ENCODE measurements at places on chromosomes 1 and 21.

GRCh38 chr1:115252585-115252984 lies 85.5 kb downstream of the NGF start:
- DNase-seq = no peak

DNA sequence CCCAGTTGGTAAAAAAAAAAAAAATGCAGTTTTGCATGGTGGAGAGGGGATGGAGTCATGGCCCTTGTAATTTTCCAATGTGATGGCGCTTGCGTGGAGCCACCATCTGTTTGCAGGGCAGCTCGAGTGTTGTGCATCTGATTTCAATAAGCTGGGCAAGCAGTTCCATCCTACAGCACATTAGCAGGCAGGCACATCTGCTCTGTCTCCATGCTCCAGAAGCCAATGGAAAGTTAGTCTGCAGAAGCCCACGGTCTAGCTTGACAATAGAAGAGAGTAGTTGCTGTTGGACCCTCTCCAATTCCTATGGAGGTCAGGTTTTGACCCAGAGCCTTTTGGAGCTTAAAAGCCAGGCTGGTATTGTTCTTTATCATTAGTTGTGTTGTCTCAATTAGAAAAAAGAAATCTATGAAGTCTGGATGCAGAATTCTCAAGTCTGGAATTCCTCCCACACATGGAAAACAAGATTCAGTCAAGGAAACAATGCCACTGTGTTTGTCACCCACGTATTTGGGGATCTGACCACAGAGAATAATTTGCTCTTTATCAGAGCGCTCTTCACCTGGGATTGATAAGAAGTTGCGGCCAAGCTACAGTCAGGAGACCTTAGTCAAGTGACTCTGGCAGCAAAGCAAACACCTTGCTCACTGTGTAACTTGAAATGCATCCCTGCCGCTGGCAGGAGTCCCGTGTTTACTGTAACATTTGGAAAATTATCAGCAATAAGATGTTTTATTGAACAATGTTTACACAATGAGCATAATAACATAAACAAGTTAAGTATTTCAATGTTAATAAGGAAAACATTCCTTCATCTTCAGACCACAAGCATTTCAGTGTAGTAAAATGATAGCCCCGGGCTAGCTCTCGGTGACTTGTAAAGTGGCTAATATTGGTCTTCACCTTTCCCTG lies 20.7 kb downstream of the NGF start:
- no peak for DNase-seq

GRCh38 chr1:204080163-204080903 lies 7.4 kb downstream of the SOX13 start:
- no peak for DNase-seq

- DNase-seq = no peak
Observed at GRCh38 chr1:241533326-241534115, 1.3 kb downstream of the KMO start.

- DNase-seq = no peak
Observed at GRCh38 chr21:37582590-37582989, 216.0 kb downstream of the DYRK1A start.

GRCh38 chr1:177984136-177984525 lies 14.3 kb upstream of the SEC16B start:
- peak; percentile 3 for DNase-seq

GRCh38 chr1:211577277-211577818 lies 1.6 kb downstream of the SLC30A1 start:
- DNase-seq = no peak

GRCh38 chr21:26025536-26026512 lies 144.7 kb downstream of the APP start:
- no peak for DNase-seq

- DNase-seq = no peak
Observed at GRCh38 chr1:214514819-214515383, 36.5 kb downstream of the PTPN14 start.

DNA sequence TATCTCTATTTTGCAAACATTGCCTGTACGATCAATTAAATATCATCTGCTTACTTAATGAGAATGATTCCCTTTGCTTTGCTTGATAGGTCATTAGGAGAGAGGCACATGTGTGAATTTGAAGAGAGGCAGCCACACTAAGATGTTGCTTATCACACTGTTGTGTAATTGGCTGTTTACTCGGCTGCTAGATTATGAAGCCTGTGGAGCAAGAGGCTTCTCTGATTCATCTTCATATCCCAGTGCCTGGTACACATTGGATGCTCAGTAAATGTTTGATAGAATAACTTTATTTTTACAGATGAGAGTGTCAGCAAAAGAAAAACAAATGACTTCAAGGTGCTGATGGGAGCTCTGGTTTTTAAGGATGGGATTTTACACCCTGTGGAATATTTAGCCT lies 156.2 kb upstream of the C8B start:
- no peak for DNase-seq

GRCh38 chr1:243264717-243265116 lies 8.9 kb downstream of the SDCCAG8 start:
- no peak for DNase-seq

DNA sequence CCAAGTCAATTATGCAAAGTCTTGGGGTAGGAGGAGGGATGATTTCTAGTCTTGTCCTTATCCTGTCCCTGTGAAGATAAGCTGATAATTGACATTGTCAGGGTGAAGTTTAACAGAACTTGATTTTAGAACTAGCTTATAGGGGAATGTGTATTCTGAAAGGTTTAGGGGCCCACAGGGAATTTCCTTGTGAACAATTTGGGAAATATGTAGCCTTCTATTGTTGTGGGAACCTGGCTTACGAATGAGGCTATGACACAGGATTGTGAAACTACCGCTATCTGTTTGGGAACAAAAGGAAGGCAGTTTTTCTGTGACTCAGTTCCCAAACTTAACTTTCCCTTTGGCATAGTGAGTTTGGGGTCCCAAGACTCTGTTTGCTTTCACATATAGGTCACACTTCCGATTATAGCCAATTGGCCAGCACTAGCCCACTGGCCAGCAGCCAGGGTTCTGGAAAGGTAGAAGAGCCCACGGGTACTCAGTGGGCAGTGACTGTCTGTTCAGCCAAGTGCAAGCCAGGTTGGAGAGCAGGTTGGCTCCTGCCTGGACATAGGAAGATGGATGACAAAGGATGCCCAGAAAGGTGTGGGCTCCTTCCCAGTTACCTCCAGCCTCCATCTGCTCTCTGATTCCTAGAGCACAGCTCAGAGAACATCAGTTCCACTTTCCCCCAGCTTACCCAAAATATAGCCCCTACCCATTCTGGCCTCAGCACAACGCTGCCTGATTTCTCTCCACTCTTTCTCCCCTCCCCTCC lies 35.5 kb downstream of the H3-3A start:
- DNase-seq = no peak

DNA sequence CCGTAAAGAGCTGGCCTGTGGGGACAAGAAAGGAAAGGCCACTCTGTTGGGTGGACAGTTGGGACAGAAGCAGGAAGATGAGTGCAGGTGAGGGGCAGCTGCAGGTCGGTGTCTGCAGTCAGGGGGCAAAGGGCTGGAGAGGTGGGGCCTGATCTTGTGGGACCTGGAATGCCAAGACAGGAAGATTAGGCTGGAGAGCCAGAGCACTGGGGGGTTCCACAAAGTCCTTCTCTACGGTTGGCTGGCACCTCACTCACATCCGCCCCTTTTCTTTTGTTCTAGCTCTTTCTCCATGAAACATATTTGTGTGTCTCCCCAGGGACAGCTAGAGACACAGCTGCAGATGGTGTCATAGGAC lies 404.1 kb downstream of the PTPRU start:
- no peak for DNase-seq

DNA sequence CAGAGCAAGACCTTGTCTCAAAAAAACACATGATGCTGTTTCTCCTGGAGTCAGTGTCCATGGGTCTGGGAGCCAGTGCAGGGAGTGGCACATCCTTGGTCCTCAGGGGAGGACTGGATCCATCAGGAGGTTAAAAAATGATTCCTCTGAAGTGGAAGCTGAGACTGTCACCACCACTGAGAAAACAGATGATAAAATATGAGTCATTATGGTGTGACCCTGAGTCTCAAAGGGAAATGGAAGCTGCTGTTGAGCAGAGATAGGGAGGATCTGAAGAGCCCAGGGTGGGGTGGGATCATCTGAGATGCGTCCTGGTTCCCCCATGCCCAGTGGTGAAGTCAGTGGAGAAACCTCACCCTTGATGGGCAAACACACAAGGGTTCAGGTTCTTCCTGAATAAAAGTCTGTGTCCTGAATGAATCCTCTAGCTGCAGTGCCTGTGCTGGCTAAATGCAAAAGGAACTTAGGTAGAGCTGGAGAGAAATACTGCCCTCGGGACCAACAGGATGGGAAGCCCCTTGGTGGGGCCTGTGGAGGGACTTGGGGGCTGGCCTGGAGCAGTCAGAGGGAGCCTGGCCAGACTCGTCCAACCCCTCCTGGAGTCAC lies 61.6 kb upstream of the TENT5B start:
- no peak for DNase-seq

DNA sequence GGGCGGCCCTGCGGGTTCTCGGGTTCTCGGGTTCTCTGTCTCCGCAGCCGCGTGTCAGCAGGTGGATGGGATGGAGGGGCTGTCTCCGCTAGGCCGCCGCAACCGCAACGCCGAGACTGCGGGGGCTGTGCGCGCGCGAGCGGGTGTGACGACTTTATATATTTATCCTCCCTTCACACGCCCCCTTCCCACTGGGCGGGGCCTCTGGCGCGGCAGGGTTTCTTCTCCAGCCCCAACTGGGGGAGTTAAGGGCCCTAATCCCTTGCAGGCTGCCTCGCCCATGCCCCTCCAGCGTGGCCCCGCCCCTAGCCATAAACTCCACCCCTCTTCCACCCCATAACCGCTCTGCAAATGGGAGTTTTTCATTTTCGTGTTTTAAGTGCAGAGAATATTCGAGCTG lies 3.4 kb downstream of the IGSF21 start:
- DNase-seq = no peak

DNA sequence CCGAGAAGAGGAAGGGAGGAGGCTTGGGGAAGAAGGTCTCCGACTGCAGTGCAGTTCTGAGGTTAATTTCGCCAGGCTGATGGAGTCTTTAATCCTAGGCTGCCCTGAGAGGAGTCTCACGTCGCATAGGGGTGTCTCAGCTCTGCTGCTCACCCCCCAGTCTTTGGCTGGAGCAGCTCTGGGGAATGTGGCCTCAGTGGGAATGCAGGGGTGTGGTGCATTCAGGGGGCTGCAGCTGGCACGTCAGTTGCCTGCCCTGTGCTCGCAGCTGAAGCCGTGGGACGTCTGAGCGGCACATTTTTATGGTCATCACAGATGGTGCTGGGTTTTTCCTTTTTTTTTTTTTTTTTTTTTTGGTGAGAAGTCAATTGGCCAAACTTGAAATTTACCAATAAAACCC lies 38.2 kb downstream of the ACTN2 start:
- no peak for DNase-seq

GRCh38 chr21:28104346-28104745 lies 888.3 kb downstream of the LTN1 start:
- DNase-seq = no peak

DNA sequence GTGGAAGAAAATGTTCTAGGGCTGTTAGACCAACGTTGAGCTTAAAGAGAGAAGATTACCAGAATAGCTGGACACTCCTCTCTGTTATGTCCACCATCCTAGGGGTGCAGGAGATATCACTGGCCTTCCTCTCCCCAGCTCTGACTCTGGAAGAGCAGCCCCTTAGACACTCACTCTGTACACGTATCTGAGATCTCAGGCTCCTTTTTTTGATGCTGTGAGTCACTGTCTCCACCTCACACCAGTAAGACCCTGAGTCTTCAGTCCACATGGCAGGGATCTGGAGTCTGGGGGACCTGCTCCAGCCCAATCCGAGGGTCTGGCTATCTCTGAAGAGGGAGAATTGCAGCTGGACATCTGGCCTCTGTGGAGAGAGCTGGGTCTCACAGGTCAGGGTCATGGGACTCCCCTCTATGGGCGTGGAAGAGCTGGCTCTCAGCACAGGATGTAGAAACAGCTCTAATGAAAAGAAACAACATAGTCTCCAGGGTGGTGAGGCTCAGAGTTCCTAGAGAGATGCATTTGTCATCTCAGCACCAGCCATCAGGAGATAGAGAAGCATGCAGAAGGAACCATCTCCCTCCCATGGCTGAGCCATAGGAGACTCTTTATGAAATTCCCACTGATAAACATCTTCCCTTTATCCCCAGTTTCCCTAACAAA lies 3.5 kb downstream of the FCRL3 start:
- no peak for DNase-seq

DNA sequence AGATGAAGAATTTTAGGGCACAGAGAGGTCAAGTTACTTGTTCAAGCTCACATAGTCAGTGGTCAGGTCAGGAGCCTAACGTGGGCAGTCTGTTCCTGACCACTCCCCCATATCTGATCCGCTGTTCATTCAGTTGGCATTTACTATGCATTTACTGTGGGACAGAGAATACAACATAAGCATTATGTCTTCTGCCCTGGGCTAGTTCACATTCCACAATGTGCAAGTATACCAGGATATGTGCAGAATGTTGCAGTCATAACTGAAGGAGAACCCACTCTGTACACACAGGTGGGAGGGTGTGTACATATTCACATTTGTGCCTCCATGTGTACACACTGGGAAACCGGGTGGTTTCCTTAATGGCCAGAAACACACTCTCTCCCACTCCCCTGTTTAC lies 309.6 kb downstream of the PRDM2 start:
- no peak for DNase-seq

DNA sequence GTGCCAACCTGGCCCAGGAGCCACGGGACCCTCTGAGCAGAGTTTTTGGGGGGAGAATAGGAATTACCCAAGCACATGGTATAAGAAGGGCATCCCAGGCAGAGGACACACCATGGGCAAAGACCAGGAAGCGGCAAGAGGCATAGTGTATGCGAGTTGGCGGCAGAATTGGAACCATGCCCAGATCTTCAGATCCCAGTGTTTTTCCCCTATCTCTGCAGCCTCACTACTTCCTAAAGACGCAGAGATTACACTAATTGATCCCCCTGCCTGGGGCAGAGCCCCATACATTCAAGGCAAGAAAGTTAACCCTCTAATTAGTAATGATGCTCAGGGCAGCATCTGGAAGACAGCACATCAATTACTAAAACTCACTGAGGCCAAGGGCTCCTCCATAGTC lies 48.2 kb downstream of the SYT2 start:
- no peak for DNase-seq

DNA sequence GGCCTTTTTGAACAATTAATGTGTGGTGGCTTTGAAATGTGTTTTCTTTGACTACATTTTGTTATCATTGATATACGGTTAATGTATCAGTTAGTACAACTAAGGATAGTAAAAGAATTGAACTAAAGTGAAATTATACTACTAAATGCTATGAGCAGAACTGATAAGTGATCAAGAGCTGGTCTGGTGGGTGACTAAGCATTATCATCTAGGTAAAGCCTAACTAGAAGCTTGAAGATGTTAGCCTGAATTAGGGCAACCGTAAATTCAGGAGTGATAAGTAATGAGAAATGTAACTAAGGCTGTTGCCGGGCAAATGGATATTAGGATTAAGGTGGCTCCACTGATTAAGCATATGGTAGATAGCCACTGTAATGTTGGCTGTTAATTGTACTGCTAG lies 16.0 kb upstream of the GCLM start:
- DNase-seq = no peak

- DNase-seq = no peak
Observed at GRCh38 chr1:176702901-176703300, 239.9 kb downstream of the PAPPA2 start.

- DNase-seq = no peak
Observed at GRCh38 chr1:235919127-235919832, 52.6 kb upstream of the LYST start.

- no peak for DNase-seq
Observed at GRCh38 chr1:179264507-179264906, 29.1 kb upstream of the SOAT1 start.
